Activated naive CD8-positive, alpha-beta T cell treated with anti-CD3 and anti-CD28 coated beads for 36 hours (primary cell): ENCODE measurements at places on chromosomes 7 and 10. TPM values are rescaled to one million over a fixed set of nuclear protein-coding genes. Genes with fewer than 3 reads are reported as not detected.

Gene CACNB2
- total RNA-seq: not detected

Gene ADGRA1
- total RNA-seq: not detected

DNA sequence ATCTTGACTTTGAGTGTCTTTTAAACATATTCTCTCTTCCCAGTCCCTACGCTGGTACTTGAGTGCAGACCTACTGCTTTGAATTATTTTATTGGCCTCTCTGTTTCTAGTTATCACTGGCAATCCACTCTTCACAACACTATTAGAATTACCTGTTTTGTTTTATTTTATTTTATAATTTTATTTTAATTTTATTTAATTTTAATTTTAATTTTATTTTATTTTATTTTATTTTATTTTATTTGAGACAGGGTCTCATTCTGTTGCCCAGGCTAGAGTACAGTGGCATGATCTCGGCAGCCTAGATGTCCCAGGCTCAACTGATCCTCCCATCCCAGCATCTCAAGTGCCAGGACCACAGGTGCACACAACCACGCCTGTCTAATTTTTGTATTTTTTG is 6.8 kb downstream of the STK17A start:
- DNase-seq: no peak

- DNase-seq: no peak
Observed at GRCh38 chr7:108461840-108462239, 5.6 kb upstream of the NRCAM start.

GRCh38 chr10:6128087-6128486 is 39.3 kb downstream of the RBM17 start:
- no peak for DNase-seq

DNA sequence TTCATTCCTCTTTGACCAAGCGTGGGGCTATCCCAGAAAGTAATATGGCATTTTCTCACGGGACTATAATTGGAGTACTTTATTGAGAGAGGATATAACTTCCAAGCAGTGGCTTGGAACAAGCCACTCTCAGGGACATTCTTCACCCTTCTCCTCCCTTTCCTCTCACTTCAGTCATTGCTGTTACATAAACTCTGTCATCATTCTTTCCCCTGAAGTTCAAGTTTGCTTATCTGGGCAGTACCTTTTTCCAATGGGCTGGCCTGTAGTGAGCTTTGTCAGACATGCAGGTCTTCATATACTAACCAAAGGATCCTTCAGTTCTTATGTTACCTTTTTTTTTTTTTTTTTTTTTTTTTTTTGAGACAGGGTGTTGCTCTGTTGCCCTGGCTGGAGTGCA is 58.7 kb upstream of the KMT2E start:
- DNase-seq: no peak

- DNase-seq: no peak
Observed at GRCh38 chr7:47819607-47819920, 128.7 kb downstream of the PKD1L1 start.
